ENCODE measurements at places on chromosomes 11 and 22. TPM values are rescaled to one million over a fixed set of nuclear protein-coding genes. Genes with fewer than 3 reads are reported as not detected.

DNA sequence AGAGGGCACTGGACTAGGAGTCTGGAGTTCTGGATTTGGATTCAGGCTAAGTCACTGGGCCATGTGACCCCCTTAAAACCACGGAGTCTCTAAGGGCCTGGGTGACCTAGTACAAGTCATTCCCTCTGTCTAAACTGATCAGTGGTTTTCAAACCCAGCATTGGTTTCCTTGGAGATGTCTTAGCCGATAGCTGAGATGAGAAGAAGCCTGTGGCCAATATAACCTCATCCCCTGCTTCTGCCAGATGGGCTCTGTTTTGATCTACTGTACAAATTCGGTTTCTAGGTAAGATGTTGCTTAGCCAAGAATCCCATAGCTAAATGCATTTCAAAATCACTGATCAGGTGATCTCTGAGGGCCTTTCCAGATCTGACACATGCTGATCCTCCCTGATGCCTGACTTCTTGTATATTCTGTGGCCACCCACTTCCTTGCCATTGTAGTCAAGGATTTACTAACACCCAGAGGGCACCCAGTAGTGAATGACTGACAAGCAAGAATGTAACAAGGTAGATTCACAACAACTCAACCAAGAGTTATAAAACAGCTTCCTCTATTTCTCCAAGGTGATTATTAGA lies 53.1 kb downstream of the GALNT18 start:
- DNase-seq, result no peak
- peaks cover 31% of the 10 kb centered on the region for H3K4me1 ChIP-seq
- H3K27ac ChIP-seq, result no peak overlapping the region
- H3K36me3 ChIP-seq, result peaks cover 5% of the 10 kb centered on the region
- no peaks in the 10 kb centered on the region for H3K27me3 ChIP-seq

GRCh38 chr11:129328756-129329155 lies 46.9 kb upstream of the BARX2 start:
- no peaks in the 10 kb centered on the region for H3K36me3 ChIP-seq
- no peak for DNase-seq
- H3K27ac ChIP-seq, result no peak overlapping the region
- H3K27me3 ChIP-seq, result no peaks in the 10 kb centered on the region
- peaks cover 15% of the 10 kb centered on the region for H3K4me1 ChIP-seq
- H3K4me3 ChIP-seq, result no peak overlapping the region

DNA sequence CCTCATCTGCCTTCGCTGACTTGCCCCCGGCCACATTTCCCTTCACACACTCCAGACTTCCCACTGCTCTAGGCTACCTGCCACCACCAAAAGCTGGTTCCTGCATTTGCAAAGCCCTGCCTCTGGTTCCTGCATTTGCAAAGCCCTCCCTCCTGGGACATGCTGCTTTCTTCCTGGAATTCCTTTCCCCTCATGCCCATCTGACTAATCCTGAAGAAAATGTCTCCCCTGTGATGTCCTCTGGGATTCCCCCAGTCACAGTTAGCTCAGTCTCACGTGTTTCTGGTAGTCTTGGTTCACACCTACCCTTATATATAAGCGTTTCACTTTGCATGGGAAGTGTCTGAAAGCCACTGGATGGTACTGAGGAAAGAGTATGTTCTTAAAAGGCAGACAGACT lies 206.9 kb downstream of the DBX1 start:
- H3K27ac ChIP-seq, result peak overlapping the region; percentile 95
- DNase-seq, result no peak
- no peak overlapping the region for H3K4me3 ChIP-seq
- H3K36me3 ChIP-seq, result peaks cover 20% of the 10 kb centered on the region
- H3K27me3 ChIP-seq, result no peaks in the 10 kb centered on the region
- peaks cover 71% of the 10 kb centered on the region for H3K4me1 ChIP-seq

GRCh38 chr11:122977470-122978298 lies 4.0 kb downstream of the BSX start:
- peaks cover 31% of the 10 kb centered on the region for H3K4me1 ChIP-seq
- H3K27ac ChIP-seq, result no peak overlapping the region
- H3K27me3 ChIP-seq, result peaks cover 88% of the 10 kb centered on the region

DNA sequence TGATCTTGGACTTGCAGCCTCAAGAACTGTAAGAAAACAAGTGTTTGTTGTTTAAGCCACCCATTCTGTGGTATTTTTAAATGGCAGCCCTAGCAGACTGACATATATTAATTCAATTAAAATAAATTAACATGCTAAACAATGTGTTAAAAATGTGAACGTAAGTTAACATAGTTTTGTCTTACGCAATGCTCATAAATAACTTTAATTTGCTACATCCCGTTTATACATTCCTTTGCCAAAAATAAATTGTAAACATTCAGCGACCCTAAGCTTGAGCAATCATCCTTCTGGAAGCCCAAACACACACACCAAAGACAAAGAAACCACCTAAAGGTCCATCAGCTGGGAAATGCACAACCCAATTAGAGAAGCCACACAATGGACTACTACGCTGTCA lies 70.4 kb downstream of the CELSR1 start:
- H3K4me1 ChIP-seq, result peaks cover 30% of the 10 kb centered on the region
- peaks cover 7% of the 10 kb centered on the region for H3K36me3 ChIP-seq
- DNase-seq, result no peak
- no peak overlapping the region for H3K27ac ChIP-seq
- H3K4me3 ChIP-seq, result no peak overlapping the region
- H3K27me3 ChIP-seq, result no peaks in the 10 kb centered on the region

GRCh38 chr11:2708757-2709281 lies 9.0 kb upstream of the KCNQ1OT1 start:
- no peak overlapping the region for H3K4me3 ChIP-seq
- H3K4me1 ChIP-seq, result peaks cover 16% of the 10 kb centered on the region
- H3K27me3 ChIP-seq, result peaks cover 16% of the 10 kb centered on the region
- peaks cover 3% of the 10 kb centered on the region for H3K36me3 ChIP-seq
- peak; percentile 46 for DNase-seq
- no peak overlapping the region for H3K27ac ChIP-seq

DNA sequence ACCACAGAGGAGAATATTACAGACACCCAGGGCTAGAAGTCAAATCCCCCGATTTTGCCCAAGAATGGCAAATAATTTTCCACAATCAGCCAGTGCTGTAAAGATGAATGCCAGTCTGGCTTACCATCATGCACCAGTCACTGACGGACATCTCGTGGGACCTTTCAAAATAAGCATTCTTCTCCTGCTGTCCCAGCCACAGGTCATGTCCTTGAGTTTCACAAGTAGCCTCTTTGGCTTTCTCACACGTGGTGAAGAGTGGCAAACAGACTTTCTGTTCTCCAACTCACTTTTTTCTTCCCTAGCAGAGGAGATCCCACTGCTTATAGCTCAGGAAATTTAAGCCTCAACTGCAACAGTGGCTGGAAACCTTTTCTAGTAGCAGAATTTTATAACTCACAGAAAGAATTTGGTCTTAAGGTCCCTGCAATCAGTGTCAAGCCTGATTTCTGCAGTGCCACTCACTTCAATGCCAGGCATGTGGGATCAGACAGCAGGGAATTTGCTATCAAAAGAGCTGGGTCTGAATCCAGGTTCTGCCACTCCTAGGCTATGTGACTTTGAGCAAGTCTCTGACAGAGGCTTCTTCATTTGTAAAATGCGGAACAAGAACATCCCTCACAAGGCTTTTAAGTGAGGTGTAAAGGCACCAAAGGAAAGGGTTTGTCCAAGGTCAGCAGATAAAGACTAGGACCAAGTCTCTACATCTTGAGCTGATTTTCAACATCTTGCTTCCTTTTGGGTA lies 3.6 kb downstream of the PIK3IP1 start:
- H3K4me3 ChIP-seq, result no peak overlapping the region
- peaks cover 31% of the 10 kb centered on the region for H3K4me1 ChIP-seq
- no peak for DNase-seq

- H3K27me3 ChIP-seq, result no peaks in the 10 kb centered on the region
- H3K36me3 ChIP-seq, result no peaks in the 10 kb centered on the region
- H3K4me3 ChIP-seq, result no peak overlapping the region
- peak overlapping the region; percentile 78 for H3K27ac ChIP-seq
- no peak for DNase-seq
- H3K4me1 ChIP-seq, result peaks cover 33% of the 10 kb centered on the region
Measured at GRCh38 chr22:33873186-33873585, 47.1 kb downstream of the LARGE1 start.

DNA sequence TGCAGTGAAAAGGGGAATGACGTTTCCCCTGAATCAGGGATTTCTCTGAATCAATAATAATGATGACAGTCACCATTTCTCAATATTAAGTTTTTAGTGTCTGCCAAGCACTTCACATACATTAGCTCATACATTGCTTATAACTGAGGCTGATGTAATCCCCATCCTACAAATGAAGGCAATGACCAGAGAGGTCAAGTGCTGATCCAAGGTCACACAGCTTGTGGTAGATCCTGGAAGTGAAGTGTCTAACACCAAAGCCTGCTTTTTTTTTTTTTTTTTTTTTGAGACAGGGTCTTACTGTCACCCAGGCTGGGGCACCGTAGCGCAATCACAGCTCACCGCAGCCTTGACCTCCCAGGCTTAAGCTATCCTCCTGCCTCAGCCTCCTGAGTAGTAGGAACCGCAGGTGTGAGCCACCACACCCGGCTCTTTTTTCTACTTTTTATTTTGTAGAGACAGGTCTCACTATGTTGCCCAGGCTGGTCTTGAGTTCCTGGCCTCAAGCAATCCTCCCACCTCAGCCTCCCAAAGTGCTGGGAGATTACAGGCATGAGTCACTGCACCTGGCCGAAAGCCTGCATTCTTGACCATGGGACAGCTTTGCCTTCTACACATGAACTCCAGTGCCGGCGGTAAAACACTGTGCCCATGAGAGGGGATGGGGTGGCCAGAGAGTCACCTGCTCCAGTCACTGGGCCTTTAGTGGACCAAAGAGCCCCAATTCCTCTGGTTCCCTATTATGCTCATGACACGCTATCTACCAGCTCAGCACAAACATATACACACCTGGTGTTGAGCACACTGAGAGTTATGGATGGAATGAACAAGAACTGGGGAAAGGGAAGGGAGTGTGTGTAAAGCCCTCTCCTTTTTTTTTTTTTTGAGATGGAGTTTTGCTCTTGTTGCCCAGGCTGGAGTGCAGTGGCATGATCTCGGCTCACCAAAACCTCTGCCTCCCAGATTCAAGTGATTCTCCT lies 17.4 kb downstream of the ARHGAP1 start:
- H3K4me3 ChIP-seq, result no peak overlapping the region
- H3K36me3 ChIP-seq, result peaks cover 24% of the 10 kb centered on the region
- H3K27ac ChIP-seq, result peak overlapping the region; percentile 61
- H3K4me1 ChIP-seq, result peaks cover 30% of the 10 kb centered on the region
- no peak for DNase-seq

GRCh38 chr11:109706945-109707344 lies 285.0 kb downstream of the C11orf87 start:
- H3K27ac ChIP-seq, result no peak overlapping the region
- H3K36me3 ChIP-seq, result no peaks in the 10 kb centered on the region
- no peak overlapping the region for H3K4me3 ChIP-seq
- DNase-seq, result no peak

DNA sequence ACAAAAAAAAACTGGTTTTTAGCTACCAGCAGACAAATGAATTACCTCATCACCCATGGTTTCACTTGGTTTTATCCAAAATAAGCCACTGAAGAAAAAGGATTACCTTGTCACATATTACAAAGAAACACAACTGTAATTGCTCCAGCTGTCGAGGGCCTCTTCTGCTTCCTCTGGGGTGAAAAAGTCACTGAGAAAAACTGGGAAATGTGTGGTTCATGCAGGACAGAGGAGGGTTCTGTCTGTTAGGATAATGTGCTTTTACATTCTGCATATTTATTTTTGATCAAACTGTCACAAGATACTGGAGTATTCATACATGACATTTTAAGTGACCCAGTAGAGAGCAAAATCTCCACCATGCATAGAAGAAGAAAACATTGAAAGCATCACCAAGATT lies 211.7 kb downstream of the NAV2 start:
- H3K27me3 ChIP-seq, result no peaks in the 10 kb centered on the region
- no peaks in the 10 kb centered on the region for H3K36me3 ChIP-seq
- no peak for DNase-seq
- H3K27ac ChIP-seq, result peak overlapping the region; percentile 64
- H3K4me3 ChIP-seq, result no peak overlapping the region

GRCh38 chr11:44915621-44916020 lies 35.1 kb downstream of the TP53I11 start:
- no peak overlapping the region for H3K4me3 ChIP-seq
- no peak for DNase-seq

DNA sequence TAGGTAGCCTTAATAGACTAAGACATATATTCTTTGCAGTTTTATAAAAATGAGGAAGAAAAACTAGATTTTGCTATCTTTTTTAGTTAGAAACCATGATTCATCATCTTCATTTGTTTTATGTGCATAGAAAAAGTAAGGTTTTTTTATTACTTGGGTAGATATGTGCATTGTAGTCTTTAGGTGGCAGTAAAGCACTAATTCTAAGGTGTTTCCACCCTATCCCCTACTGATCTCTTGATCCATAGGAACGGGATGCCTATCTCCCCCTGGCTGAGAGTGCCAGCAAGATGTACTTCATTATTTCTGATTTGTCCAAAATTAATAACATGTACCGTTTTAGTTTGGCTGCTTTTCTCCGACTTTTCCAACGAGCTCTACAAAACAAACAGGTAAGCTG lies 148.1 kb downstream of the DYNC2H1 start:
- peaks cover 4% of the 10 kb centered on the region for H3K36me3 ChIP-seq
- no peak overlapping the region for H3K27ac ChIP-seq
- H3K4me1 ChIP-seq, result no peaks in the 10 kb centered on the region
- H3K4me3 ChIP-seq, result no peak overlapping the region
- DNase-seq, result no peak

DNA sequence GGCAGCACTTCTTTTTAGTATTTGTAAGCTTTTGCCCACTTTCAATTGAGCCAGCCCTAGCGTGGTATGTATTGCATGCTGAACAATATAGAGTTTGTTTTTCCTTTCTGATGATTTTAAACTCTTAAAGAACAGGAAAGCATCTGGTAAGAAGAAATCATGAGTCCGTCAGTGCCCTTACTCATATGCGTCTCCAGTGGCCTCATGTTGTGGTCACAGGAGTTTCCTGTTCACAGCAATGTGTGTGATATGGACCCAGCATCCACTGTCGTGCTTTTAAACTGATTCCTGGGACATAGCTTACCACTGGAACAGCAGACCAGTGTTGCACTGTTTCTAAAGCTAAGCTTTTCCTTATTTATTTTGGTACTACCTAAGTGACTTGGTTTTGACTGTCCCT lies 40.1 kb downstream of the BID start:
- no peak for DNase-seq
- H3K36me3 ChIP-seq, result peaks cover 23% of the 10 kb centered on the region

The MMP12 gene
- total RNA-seq, result 0.17 TPM

The OR8D1 gene
- total RNA-seq, result not detected

The FRMD8 gene
- total RNA-seq, result 43.6 TPM

The BATF2 gene
- total RNA-seq, result not detected

The USP35 gene
- total RNA-seq, result 14.5 TPM

The BARX2 gene
- total RNA-seq, result not detected

The OR52I1 gene
- not detected for total RNA-seq

The TMPRSS4 gene
- total RNA-seq, result not detected

The MS4A12 gene
- not detected for total RNA-seq

Measured in chondrocyte (in vitro differentiated cells).